ENCODE measurements at places on chromosomes 5 and 9.

DNA sequence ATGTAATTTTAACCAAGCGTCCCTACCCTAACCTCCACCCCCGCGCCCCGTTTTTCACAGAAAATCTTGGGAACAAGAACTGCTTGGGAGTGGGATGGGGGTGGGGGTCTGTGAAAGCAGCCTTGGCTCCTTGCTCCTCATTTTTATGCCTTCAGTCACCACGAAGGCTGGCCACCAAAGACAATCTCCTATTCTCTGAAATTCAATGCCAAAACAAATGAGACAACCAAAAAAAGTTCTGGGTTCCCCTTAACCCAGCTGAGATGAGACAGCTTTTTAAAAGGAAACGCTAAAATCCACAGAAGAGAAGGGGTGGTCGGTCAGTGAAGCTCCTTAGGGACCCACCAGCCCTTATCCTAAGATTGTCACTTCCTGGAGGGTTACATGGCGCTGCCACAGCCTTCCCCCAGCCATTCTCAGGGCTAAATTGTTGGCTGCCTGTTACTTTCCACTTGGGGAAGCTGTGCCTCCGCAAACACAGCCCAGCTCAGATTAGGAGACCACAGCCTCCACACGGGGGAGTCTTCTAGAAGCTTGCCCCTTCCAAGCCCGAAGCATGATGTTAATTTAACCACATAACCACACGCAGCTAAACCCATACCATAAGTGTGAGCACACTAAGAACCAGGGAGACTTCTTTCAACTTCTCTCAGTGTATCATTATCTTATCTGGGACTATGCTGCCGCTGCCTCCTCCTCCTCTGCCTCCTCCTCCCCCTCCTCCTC lies 136.3 kb downstream of the FOXD1 start:
- DNase-seq, result no peak

DNA sequence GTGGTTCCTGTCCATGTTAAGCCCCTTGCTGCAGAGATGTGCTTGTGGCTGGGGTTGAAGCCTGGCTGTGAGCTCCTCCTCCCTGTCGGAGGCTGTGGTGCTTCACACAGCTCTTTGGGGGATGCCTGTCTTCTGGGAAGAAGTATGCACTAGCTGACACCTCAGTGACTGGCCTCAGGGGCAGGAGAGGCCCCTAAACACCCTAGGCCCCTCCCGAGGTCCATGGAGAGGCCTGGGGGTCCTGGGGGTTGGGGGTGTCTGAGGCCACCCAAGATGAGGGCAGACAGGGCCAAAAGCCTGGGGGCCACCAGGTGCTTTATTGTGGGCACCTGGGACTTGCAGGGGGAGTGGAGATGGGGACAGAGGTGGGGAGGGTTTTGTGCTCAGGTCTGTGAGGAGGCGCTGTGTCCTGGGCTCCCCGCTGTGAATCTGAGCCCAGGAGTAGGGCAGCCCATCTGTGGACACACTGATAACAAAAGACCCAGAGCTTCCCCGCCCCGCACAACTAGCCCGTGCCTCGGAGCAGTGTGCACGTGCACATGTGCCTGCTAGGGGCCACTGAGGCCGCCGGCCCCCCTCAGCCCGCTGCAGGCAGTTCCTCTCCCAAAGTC lies 92.0 kb downstream of the PHF2 start:
- no peak for DNase-seq

- DNase-seq, result no peak
These were observed 182.3 kb upstream of the EFNA5 start for GRCh38 chr5:107853031-107853430.

DNA sequence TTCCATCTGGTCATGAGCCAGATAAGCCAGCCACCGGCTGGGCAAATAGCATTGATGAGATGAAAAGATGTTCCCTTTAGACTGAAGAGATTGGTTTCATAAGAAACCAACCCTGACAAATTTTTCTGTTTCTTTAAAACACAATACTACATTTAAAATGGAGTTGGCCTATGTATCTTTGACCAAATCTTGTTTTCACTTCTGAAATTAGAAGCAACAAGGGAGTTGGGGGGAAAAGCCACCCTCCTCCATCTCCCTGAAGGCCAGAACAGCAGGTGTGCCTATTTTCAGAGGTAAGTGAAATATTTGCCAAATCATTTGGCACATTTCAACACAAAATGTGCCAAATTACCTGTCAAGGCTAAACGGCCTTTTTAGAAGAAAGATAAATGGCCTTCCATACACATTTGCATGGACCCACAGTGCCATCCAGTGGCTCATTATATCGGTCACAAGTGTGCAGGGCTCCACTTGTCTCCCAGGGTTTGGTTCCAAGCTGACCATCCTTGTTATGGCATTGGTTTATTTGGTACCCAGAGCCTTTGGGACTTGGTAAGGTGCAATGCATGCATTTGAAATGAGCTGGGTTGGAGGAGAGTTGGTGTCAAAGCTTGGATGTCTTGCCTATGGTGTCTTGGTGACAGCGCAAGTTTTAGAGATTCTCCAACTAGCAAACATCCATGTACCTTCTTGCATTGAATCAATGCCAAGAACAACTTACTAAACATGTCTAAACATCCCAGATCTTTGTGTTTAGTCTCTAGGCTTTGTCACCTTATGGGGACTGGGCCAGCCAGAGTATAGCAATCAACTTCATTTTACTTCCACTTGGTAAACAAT lies 372.0 kb upstream of the KIF2A start:
- peak; percentile 15 for DNase-seq

- DNase-seq, result peak; percentile 29
These were observed 476.1 kb upstream of the ACO1 start for GRCh38 chr9:31908158-31908890.

DNA sequence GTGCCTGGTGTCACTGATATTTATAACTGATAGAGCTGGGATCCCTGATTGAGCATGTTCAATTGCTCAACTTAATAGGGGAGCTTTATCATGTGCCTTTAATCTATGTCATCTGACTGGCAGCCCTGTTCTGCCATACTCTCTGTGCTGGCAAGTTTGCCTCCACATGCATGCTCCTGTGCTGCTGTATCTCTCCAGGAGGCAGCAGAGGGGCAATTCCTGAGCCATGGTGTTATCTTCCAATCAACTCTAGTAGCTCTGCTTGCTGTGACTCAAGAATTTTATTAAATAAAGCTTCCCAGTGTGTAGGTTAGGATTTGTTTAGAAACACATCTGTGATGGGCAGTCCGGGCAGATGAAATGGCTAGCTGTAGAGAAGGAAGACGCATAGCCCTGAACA lies 642.0 kb downstream of the KIF4B start:
- DNase-seq, result no peak

DNA sequence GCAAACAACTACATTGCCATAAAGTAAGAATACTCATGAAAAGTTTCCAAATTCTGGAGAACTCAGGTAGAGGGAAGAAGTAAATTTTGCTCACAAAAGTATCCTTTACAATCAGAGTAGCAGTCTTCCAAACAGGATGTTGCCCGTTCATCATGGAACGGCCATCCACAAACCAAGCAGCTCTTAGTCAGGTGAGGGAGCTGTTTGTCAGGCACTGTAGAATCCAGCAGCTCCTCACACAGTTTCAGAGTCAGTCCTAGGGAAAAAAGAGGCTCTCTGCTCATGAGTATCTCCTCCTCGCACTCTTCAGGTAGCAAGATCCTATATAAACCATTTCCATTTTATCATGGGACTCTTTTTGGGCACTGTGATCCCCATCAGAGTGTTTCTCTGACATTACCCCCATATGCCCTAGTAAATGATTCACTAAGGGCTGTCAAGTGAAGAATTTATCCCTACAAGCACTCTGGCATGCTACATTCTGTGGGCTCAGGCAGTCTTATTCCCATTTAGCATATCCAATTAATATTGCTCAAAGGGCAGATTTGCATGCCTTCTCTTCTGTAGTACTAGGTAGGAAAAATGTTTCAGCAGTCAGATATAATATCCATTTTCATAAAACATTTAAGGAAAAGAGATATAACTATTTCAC lies 97.9 kb downstream of the WDR41 start:
- no peak for DNase-seq

DNA sequence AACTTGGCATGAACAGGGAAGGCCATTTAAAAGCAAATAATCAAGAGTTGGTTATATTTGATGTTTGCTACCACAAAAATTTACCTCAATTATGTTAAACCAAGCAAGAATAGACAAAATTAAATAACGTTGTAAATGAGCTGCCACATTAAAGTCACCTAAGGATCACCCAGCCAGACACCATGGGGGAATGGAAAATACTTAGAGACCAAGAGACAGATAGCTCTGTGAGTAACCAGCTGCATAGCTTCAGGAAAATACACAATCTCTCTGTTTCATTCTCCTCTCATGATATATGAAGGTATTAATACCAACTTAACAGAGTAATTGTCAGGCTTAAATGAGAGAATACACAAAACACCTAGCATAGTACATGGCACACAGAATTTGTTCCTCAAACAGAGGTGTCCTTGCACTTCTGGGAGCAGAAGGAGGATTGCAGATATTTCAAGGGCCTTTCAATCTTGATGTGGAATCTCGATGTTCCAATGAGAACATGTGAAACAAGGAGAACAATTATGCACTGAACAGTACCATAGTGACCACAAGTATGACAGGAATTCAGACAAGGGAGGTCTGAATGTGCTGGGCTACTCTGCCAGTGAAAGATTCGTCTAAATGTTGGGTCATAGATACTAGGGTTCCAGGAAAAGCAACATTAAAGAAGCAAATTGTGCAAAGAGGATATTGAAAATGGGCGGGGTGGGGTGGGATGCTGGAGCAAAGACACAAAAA lies 18.6 kb downstream of the JAKMIP2 start:
- no peak for DNase-seq

DNA sequence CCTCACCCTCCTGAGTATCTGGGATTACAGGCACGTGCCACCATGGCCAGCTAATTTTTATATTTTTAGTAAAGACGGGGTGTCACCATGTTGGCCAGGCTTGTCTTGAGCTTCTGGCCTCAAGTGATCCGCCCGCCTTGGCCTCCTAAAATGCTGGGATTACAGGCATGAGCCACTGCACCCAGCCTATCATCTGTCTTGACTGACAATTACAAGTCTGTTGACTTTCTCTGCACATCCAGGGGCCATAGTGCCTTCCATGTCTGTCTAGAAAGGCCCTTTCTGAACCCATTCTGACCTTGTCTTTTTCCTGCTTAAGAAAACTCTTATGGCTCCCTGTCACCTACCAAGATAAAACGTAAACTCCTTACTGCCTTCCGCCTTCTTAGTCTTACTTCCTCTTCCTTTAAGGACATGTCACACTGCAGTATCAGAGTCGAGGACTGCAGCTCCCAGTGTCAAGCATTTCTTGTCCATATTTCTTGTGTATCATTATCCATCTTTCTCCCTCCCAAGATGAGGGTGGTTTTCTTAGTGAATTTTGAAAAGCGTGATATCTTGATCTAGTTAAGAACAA lies 49.9 kb upstream of the SHB start:
- DNase-seq, result no peak

- no peak for DNase-seq
These were observed 27.5 kb downstream of the FAM163B start for GRCh38 chr9:133581513-133582343.

DNA sequence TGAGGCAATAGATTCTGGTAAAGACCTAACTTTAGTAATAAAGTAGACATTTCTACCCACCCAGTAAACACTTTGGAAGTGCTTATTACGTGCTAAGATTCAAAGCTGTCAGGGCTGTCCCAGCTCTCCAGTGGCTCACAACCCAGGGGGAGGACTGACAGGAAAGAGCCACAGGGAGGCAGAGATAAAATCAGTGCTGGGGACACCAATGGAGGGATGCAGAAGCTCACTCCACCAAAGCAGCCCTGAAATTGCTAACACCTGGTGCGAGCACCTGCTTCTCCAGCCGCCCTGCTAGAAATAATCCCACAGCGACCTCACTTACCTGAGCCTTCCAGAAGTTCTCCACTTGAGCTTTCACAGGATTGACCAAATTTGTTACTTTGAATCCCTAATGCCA lies 501.0 kb downstream of the BNC2 start:
- DNase-seq, result no peak

- DNase-seq, result no peak
These were observed 3.4 kb downstream of the CCDC180 start for GRCh38 chr9:97310896-97311295.

DNA sequence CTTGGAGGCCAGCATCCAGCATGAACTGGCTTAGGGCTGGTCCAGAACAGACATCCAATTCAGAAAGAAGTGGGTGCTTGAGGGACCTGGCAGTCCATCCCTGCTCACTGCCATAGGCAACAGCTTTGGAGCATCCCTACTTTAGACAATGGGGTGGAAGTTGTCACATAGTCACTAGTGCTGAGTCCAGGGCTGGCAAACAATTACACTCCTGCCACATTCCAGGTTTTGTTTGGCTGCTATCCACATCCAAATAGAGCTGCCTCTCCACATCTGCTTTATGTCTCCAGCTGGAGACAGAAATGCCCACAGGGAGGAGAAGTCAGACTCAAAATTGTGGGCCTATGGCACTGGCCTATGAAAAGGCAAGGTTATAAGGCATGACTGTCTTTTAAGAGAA lies 7.0 kb downstream of the FSTL4 start:
- DNase-seq, result no peak

- DNase-seq, result no peak
These were observed 41.0 kb upstream of the HCN1 start for GRCh38 chr5:45737153-45737552.

GRCh38 chr9:88953381-88954029 lies 37.8 kb upstream of the S1PR3 start:
- DNase-seq, result no peak

- no peak for DNase-seq
These were observed 87.5 kb downstream of the FANCC start for GRCh38 chr9:95230046-95230445.

GRCh38 chr9:87085073-87085472 lies 137.8 kb upstream of the GAS1 start:
- DNase-seq, result no peak

DNA sequence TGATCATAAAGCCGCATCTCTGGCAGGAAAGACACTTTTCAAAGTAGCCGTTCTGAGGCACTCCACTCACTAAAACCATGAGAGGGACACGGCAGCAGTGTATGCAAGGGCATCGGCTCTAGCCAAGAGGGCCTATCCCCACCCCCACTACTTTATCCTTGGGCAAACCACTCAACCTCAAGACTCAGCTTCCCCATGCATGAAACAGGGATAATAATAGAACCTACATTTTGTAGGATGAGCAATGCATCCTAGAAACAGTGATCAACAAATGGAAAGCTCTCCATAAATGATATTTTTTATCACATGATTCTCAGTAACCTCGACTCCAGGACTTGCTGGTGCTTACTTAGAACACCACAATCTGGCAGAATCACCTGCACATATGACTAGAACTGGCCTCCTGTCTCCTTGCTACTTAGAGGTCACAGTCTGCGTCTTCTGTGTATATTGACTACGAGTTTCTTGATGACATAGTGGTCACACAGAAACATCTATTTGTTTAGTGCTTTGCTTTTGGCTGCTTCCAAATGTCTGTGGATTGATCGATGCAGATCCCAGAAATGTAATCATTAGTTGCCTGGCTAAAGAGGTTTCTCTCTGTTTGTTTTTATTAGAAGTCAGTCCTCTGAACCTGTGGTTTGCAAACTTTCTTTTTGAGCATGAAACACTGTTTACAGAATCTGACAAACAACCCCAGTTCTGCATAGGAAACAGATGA lies 102.1 kb downstream of the LHFPL2 start:
- DNase-seq, result no peak

DNA sequence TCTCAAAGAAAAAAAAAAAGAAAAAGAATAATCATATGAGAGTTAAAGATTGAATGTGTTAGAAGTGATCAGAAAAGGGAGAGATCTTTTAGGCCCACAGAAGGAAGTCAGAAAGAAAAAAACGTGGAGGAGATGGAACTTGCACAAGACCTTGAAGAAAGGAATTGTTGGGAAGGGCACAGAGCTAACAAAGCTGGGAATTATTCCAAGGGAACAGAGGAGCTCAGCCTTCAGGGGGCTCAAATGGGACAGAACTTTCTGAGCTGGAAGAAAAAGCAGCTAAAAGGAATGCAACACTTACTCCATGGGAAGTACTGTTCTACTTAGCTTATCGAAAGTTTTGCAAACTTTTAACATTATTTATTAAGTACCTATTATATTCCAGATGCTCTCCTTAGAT lies 153.4 kb upstream of the ADRA1B start:
- DNase-seq, result no peak
